Smooth muscle cell of the umbilical artery (primary cell): ENCODE measurements at places on chromosomes 7 and 10. TPM values are rescaled to one million over a fixed set of nuclear protein-coding genes. Genes with fewer than 3 reads are reported as not detected.

The GUSB gene
- 16.0 and 17.8 TPM in 2 replicates for total RNA-seq

The C10orf143 gene
- 0.32 and 0.59 TPM in 2 replicates for total RNA-seq

The ATRNL1 gene
- total RNA-seq = 0.97 and 2.7 TPM in 2 replicates

The PALD1 gene
- 0.14 TPM in 1 of 2 replicates, not detected in the other for total RNA-seq

The NANOS1 gene
- total RNA-seq = 0.23 and 0.30 TPM in 2 replicates

The MTURN gene
- 6.1 and 10.1 TPM in 2 replicates for total RNA-seq

The XRCC2 gene
- 0.30 and 1.8 TPM in 2 replicates for total RNA-seq

The CUTC gene
- 21.1 and 23.5 TPM in 2 replicates for total RNA-seq

The GNAT3 gene
- total RNA-seq = not detected in 2 replicates

The C10orf62 gene
- total RNA-seq = 0.23 and 0.30 TPM in 2 replicates

The FXYD4 gene
- total RNA-seq = not detected in 2 replicates

The CLEC5A gene
- total RNA-seq = not detected in 2 replicates

The TMEM184A gene
- total RNA-seq = 0.23 TPM in 1 of 2 replicates, not detected in the other

The TEX47 gene
- not detected in 2 replicates for total RNA-seq

The ERVW-1 gene
- not detected in 2 replicates for total RNA-seq

The DNAJC12 gene
- 5.1 and 13.1 TPM in 2 replicates for total RNA-seq

The TET1 gene
- 4.7 and 5.3 TPM in 2 replicates for total RNA-seq

The SPDYE9 gene
- not detected in 2 replicates for total RNA-seq

The MYOZ1 gene
- 0.05 and 0.30 TPM in 2 replicates for total RNA-seq

The RASA4B gene
- 0.59 and 2.5 TPM in 2 replicates for total RNA-seq

The GPR26 gene
- not detected in 2 replicates for total RNA-seq

The ZCWPW1 gene
- 1.1 and 1.2 TPM in 2 replicates for total RNA-seq

The CUZD1 gene
- 0.23 and 0.30 TPM in 2 replicates for total RNA-seq

The PRXL2A gene
- 19.6 and 23.6 TPM in 2 replicates for total RNA-seq

The BICC1 gene
- 21.9 and 22.0 TPM in 2 replicates for total RNA-seq

The NRCAM gene
- total RNA-seq = 0.28 and 0.30 TPM in 2 replicates

The CHAT gene
- total RNA-seq = not detected in 2 replicates

The SMKR1 gene
- total RNA-seq = not detected in 2 replicates

The FEZF1 gene
- not detected in 2 replicates for total RNA-seq

The SDHAF3 gene
- total RNA-seq = 6.8 and 12.4 TPM in 2 replicates

The LRRD1 gene
- total RNA-seq = 0.28 and 0.30 TPM in 2 replicates

The KCP gene
- total RNA-seq = 0.09 and 0.30 TPM in 2 replicates

The TMEM120A gene
- total RNA-seq = 12.8 and 16.3 TPM in 2 replicates

The HERC4 gene
- total RNA-seq = 86.1 and 123 TPM in 2 replicates

The PDZD8 gene
- total RNA-seq = 16.0 and 26.3 TPM in 2 replicates

The ASAH2 gene
- total RNA-seq = 0.59 and 2.3 TPM in 2 replicates

The NEUROD6 gene
- total RNA-seq = not detected in 2 replicates

The SH2D4B gene
- total RNA-seq = under 0.01 TPM in 1 of 2 replicates, not detected in the other

The JAZF1 gene
- total RNA-seq = 11.0 and 13.3 TPM in 2 replicates

The PNLIP gene
- total RNA-seq = not detected in 2 replicates

The TMEM236 gene
- under 0.01 and 0.23 TPM in 2 replicates for total RNA-seq

The SFMBT2 gene
- under 0.01 and 0.14 TPM in 2 replicates for total RNA-seq

The ATP5MK gene
- 115 and 210 TPM in 2 replicates for total RNA-seq

The MALRD1 gene
- under 0.01 and 0.14 TPM in 2 replicates for total RNA-seq

The WAPL gene
- 44.8 and 57.8 TPM in 2 replicates for total RNA-seq

The EBLN1 gene
- not detected in 2 replicates for total RNA-seq

The CLRN3 gene
- not detected in 2 replicates for total RNA-seq
